ENCODE measurements at places on chromosomes 1 and 21.

GRCh38 chr1:234926264-234926558, 202.4 kb downstream of the TOMM20 start:
- DNase-seq: no peak

GRCh38 chr21:44829507-44830092, 11.7 kb upstream of the SUMO3 start:
- DNase-seq: no peak

- DNase-seq: no peak
These were observed 2.3 kb upstream of the CLDN14 start for GRCh38 chr21:36482181-36482580.

DNA sequence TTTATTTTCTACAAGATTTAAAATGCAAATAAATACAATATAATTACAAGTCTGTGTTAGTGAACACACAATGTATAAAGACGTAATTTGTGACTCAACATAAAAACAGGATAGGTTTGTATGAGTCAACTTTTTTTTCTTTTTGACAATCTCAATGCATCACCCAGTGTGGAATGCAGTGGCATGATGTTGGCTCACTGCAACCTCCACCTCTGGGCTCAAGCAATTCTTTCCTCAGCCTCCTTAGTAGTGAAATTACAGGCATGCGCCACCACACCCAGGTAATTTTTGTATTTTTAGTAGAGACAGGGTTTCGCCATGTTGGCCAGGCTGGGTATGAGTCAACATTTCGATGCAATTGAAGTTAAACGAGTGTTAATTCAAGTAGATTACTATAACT, 5.9 kb upstream of the SPRR2E start:
- peak; percentile 57 for DNase-seq

DNA sequence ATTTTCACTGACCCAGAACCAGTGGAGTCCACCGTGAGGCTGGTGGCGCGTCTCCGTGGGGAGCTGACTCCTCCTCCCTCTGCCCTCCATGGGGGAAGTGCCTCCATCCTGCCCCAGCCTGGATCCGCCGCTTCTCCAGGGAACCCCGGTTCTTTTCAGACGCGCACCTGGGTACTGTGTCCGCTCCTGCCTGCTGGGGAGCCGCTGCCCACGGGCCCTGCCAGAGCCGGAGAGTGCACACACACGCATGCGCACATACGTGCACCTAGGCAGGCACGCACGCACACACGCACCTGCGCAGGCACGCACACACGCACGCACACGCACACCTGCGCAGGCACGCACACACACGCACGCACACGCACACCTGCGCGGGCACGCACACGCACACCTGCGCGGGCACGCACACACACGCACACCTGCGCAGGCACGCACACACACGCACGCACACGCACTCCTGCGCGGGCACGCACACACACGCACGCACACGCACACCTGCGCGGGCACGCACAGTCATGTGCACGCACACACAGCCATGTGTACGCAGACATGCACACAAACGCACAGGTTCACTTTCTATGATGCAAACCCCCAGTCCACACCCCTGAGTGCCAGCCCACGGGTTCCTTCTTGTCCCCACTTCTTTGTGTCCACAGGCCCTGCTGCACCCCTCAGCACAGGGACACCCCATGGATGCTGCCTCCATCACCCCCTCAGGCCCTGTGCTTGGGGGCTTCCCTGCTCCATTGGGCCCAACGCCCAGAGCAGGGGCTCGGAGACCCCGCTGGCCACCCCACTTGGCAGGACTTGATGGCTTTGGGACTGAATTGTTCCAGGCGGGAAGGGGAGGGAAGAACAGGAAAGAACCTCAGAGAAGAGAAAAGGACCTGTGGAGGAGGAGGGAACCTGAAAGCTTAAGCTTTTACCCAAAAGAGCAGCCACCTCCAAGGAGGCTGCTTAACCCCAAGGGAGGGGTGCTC, 42.7 kb downstream of the MORN1 start:
- no peak for DNase-seq

- DNase-seq: no peak
These were observed 5.0 kb downstream of the MEF2D start for GRCh38 chr1:156495401-156496140.

DNA sequence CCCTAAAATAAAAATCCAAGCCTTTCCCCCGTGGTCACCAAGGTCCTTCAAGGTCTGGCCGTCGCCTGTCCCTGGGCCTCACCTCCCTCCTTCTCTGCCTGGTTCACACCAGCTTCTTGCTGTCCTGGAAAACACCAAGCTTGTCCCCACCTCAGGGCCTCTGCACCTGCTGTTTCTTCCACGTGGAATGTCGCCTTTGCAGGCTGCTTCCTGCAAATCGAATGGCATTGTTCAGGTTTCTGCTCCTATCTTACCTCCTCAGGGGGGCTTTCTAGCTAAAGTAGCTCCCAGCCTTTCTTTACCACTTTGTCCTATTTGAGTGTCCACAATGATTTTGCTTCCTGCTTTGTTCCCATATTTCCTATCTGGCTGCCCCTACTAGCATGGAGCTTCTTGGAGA, 3.3 kb upstream of the CASZ1 start:
- DNase-seq: no peak

GRCh38 chr1:43791243-43791642, 83.9 kb downstream of the ST3GAL3 start:
- DNase-seq: no peak

DNA sequence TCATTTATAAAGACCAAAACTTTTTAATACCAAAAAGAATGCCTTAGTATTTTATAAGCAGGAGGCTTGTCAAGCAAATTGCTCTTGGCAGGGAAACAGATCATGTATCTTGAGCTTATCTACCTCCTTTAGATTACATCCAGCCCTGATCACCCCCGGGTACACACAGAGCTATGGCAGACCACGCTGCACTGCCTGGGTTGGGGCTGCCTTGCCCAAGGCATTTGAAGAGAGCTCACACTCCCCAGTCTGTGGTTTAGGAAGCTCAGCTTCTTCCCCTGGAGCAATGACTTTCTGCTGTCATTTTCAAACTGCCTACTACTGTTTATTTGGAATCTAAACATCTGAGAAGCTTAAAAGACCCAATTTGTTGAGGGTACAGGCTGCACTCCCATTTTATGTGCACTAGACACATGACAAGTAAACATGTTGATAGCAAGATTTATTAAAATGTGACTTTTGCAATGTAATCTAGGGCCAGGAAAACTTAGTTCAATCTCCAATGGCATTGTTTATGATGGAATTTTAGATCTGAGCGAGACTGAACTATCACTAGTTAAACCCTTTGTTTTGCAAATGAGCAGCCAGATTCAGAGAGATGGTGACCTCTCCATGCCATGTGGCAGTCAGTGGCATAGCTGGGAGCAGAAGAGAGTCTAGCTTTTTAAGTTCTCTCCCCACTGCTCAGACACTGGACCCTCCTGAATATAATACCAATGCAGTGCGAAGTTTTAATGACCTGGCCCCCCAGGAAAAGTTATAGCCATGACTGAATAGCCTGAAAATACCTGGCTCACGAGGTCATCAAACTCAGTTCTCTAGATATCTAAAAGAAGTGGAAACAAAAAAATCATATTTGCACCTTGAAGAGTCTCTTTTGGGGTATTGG, 214.9 kb downstream of the HLX start:
- no peak for DNase-seq

DNA sequence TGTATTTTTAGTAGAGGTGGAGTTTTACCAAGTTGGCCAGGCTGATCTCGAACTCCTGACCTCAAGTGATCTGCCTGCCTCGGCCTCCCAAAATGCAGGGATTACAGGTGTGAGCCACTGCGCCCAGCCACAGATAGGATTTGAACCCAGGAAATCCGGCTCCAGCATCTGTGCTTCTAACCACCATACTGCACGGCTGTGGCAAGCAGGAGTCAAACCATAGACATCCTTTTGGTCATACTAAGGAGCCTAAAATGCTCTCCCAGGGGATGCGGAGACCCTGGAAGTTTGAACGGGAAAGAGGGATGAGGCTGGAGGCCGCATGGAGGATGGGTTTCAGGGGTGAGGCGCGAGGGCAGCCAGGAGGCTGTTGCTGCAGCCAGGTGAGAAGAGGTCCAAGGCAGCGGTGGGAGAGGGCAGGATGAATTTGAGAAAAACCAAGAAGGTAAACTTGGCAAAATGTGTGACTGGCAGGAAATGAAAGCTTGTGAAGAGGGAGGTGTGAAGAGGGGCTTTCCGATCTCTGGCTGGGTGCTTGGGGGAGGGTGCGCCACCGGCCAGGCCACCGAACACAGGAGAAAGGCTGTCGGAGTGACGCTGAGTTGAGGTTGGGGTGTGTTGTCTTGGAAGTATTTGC, 24.0 kb upstream of the CDK18 start:
- no peak for DNase-seq

DNA sequence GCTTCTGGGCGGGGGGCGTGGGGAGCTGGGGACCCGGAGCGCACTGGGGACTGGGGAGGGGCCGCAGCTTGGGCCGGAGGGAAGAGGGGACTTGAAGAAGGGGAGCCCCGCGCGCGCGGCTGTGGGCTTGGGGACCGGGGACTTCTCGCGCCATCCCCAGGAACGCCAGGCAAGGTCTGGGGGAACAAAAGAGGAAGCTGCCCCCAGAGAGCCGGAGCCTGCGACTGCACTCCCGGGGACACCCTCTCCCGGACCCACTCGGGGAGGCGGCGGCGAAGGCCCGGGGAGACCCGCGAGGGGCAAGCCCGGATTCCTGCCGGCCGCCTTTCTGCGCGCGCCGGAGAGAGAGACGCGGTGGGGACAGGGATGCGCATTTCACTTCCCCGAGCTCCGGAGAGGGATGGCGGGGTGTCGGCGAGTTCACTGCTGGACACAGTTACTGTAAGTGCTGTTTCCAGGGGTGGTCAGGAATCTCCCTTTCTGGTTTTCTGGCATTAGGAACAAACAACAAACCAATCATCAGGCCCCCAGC, 732 bp downstream of the ABCG1 start:
- DNase-seq: no peak

GRCh38 chr1:201016943-201017827, 6.3 kb downstream of the KIF21B start:
- no peak for DNase-seq

GRCh38 chr21:42527127-42527488, 13.5 kb downstream of the SLC37A1 start:
- DNase-seq: no peak

DNA sequence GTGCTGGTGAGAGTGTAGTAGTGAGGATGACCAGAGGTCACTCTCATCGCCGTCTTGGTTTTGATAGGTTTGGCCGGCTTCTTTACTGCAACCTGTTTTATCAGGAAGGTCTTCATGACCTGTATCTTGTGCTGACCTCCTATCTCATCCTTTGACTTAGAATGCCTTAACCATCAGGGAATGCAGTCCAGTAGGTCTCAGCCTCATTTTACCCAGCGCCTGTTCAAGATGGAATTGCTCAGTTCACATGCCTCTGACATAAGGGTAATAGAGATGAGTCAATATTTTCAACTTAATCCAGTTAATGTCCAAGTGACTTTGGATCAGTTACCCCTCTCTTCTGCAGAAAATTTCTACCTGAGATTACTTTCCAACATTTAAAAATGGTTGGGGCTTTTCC, 4.6 kb downstream of the NID1 start:
- no peak for DNase-seq

DNA sequence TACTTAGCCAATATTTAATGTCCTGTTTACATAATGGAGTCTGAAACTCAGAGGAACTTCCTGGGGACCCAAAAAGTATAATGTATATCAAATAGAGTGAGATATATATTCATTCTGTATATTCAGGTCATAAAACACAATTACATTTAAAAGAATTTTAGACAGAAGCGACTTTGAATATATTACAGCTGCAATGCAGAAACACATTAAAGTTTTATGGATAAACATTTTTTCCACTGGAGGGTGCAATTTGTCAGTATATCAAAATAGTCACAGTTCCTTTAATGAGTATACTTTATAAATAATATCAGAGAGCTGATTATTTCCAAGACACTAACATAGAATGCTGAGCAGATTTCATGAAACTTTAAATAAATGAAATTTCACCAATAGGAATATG, 43.9 kb upstream of the CRB1 start:
- no peak for DNase-seq

GRCh38 chr1:228370941-228371740, 35.5 kb downstream of the TRIM11 start:
- no peak for DNase-seq

GRCh38 chr1:172642970-172643369, 15.9 kb upstream of the FASLG start:
- DNase-seq: no peak

DNA sequence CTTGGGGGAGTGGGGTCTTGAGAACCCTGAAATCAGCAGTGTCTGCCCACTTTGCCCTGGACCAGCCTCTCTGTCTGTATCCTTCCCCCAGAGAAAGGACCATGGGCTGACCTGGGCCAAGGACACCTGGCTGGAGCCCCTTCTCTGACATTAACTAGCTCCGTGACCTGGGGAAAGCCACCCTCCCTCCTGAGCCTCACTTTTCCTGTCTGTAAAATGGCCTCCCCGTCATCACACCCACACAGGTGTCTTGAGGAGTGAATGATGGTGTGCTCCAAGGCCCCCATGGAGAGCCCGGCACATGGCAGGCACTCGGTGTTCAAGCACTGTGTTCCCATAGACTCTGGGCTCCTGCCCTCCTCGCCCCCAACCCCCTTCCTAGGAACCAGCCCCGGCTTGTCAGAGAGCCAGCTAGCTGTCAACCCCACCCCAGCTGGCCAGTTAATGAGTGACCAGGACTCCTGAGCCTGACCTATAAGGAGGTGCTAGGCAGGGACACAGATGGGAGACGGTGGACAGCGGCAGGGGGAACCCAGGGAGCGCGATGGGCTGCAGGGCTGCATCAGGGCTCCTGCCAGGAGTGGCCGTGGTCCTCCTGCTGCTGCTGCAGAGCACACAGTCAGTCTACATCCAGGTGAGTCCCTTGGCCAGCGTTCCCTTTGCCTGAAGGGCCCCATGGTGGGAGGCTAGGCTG, at the start of gene GUCA2B:
GUCA2B (plus strand) TSS at position 504 of the 694 bp plus-strand sequence; CDS start at position 545, 41 bp downstream.
- no peak for DNase-seq

GRCh38 chr1:119310301-119310700, 58.3 kb upstream of the HAO2 start:
- DNase-seq: no peak

- no peak for DNase-seq
These were observed 235.3 kb upstream of the ESRRG start for GRCh38 chr1:216958569-216958968.

DNA sequence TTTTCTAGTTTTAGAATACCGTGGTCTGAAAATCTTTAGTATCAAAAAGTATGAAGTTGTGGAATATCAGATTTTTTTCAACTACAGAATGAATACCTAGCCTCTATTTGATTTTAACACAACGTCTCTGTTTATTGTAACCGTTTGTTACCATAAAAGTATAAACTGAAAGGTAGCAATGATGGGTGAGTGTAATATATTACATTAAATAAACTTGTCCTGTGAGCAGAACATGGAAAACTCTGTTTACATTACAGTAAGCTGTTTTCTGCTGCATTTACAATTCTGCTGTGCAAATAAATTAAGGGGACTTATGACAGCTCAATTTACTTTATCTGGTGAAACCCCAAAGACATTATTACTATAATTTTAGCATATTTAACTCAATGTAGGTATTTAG, 62.5 kb downstream of the CHRM3 start:
- no peak for DNase-seq

- DNase-seq: no peak
These were observed 8.3 kb upstream of the ATF3 start for GRCh38 chr1:212600071-212600915.

- no peak for DNase-seq
These were observed 310.1 kb downstream of the PAPPA2 start for GRCh38 chr1:176773038-176773437.

Data from kidney capillary endothelial cell (primary cell).